ENCODE measurements at places on chromosomes 12 and 14. TPM values are rescaled to one million over a fixed set of nuclear protein-coding genes. Genes with fewer than 3 reads are reported as not detected.

CLEC4D gene
- 0.63 TPM for total RNA-seq

DNA sequence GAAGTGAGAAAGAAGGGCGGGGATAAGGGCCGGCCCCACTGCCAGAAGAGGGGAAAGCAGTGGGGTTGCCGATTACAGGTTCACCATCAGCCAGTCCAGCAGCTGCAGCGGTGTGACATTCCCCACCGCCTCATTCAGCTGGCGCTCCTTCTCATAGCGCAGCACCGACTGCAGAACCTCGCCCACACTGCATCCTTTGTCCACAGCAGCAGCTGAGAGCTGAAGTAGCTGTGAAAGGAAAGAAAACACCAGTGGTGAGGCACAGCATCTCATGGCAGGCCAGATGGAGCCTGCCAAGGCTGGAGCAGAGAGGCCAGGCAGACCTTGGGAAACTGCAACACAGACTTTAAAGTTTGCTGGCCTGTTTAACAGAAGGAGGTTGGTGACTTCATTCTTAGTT, 33.2 kb downstream of the AKAP3 start:
- no peak for DNase-seq

IL31 gene
- total RNA-seq, result not detected

- DNase-seq, result no peak
These were observed 21.7 kb downstream of the XRCC3 start for GRCh38 chr14:103693515-103693914.

DNA sequence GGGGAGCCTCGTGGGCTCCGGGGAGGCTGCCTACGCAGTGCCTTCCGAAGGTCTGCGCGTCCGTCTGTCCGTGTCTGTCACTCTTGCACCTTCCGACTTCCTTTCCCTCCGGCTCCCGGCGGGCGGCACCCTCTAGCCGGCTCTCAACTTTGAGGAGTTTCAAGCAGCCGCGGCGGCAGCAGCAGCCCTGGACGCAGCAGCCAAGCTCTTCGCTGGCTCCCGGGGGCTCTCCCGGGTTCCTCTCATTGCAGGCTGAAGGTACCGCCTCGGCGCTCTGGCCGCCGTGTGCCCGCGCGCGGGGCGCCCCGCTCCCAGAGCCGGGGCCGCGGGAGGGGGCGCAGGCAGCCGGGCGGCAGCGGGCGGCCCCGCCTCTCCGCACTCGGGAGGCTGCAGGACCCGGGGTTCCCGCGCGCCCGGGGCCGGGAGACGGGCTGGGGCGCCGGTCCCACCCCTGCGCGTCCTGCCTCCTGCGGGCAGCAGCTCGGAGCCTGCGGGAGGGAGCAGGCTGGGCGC, at the start of the genes AMIGO2 and PCED1B:
AMIGO2 (minus strand) TSS at position 492 of the 513 bp plus-strand sequence. CDS start 957 bp downstream, outside the sequence.
PCED1B (plus strand) TSS at position 154 of the 513 bp plus-strand sequence. CDS start 155,443 bp downstream, outside the sequence.
- peak; percentile 82 for DNase-seq

GRCh38 chr14:63322897-63323573, 4.3 kb upstream of the GPHB5 start:
- no peak for DNase-seq

DNA sequence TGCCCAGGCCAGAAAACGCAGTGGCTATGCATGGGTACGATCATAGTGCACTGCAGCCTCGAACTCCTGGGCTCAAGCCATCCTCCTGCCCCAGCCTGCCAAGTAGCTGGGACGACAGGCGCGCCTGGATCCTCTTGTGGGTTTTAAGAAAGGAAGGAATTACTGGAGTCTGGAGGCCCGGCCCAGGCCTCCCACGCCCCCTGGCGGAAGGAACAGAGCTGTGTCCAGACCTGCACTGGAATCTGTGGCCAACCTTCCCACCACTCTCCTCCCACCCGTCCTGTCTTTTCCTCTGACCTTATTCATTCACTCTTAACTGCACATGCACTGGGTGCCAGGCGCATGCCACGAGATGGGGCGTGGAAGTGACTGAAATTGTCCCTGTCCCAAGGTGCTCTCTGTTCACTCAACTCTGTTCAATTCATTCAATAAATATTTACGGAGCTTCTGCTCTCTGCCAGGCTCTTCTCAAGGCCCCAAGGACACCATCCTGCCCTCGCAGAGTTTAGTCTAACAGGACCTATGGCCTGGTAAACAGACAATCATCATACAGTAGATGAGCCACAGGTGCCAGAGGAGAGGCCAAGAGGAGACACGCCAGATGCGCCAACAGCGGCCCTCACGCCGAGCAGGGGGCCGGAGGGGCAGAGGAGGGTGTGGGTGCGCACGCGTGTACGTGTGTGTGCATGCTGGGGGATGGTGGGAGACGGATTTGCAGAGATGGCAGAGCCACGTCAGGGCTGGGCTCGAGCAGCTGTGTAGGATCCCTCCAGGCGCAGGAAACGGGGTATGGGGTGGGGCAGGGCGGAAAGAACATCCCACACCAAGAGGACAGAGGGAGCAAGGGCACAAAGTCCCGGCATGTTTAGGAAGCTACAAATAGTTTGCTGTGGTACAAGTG, 13.7 kb upstream of the TMEM106C start:
- peak; percentile 78 for DNase-seq

GRCh38 chr14:51979088-51979709, 10.1 kb upstream of the RTRAF start:
- DNase-seq, result peak; percentile 91

- peak; percentile 92 for DNase-seq
These were observed at the start of gene TMEM19 for GRCh38 chr12:71685914-71686657. TSS of gene TMEM19 (plus strand) at chr12:71686082. CDS start at chr12:71686681, 599 bp downstream.

- DNase-seq, result no peak
These were observed 274.1 kb downstream of the ADAMTS20 start for GRCh38 chr12:43277651-43278540.

DNA sequence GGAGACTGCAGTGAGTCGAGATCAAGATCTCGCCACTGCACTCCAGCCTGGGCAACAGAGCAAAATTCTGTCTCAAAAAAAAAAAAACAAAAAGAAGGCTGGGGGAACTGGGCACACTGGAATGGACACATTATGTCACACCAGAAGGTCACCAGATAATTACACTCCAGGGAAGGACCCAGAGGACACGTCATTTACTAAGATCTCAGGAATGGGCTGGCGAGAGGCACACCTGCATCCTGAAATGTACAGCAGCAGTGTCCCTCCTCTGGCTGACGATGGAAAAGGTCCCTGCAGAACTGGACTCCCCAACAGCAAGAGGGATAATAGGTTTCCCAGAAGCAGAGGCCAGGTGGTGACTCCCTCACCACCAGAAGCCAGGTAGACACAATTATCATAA, 243.5 kb downstream of the BCL11B start:
- no peak for DNase-seq

TAS2R9 gene
- total RNA-seq, result not detected

DNA sequence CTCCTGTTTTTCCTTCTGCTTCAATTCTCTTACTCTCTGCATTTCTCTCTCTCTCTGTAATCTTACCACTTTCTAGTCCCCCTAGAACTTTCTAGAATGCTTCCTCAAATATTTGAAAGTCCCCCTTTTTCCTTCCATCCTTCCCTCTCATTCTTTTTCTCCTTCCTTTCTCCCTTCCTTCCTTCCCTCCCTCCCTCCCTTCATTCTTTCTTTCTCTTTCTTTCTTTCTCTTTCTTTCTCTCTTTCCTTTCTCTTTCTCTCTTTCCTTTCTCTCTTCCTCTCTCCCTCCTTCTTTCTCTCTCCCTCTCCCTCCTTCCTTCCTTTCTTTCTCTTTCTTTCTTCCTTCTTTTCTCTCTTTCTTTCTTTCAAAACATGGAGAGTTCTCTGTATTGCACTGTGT, 201.4 kb upstream of the IGF1 start:
- no peak for DNase-seq

DNA sequence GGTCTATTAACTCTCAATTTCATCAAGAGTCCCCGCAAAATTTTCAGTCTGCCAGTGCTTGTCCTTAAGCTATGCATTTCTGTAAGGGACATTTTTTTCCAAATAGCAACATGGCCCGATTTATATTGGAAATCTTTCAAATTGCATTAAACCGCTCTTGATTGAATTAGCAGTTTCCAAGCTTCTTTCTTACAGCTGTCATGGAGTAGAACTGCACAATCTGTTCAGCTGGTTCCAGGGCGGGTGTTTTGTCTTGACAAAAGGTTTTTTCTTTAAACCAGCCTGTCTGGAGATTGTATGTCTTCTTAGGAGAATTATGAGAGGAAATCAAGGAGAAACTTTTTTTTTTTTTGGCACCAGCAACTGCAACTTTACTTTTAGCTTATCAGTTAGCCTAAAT, 185.8 kb downstream of the ALG10B start:
- DNase-seq, result no peak

DNA sequence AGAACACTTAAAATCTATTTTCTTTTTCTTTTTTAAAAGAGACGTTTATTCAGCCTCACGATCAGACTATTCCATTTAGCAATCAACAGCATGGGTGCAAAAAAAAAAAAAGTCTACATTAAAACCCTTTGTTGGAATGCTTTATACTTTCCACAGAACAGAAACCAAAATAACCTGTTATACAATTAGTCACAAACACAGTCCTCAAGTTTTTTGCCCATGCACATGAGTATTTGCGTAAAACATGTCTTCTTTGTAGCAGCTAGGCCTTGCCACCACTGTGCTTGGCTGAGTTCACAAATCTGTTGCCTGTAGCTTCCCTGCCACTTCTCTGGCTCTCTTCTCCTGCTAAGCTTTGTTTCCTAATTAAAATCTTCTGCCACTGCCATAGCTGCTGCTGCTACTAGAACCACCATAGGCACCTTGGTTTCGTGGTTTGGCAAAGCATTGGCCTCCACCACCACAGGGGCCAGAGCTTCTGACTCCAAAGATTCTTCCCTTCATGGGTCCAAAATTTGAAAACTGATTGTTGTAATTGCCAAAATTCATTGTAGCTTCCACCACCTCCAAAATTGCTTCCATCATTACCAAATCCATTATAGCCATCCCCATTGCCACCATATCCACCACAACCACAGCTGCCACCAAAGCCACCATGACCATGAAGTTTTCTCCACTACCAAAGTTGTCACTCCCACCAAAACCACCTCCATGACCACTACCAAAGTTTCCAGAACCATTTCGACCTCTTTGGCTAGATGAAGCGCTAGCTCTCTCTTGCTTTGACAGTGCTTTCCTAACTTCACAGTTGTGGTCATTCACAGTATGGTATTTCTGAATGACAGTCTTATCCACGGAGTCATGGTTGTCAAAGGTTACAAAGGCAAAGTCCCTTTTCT, 38.1 kb downstream of the KLRG1 start:
- no peak for DNase-seq

- DNase-seq, result no peak
These were observed 18.1 kb downstream of the ARPC3 start for GRCh38 chr12:110431957-110432587.

FERMT2 gene
- total RNA-seq, result 101 TPM

RAPGEF3 gene
- total RNA-seq, result 26.8 TPM

- DNase-seq, result no peak
These were observed 35.8 kb downstream of the ETV6 start for GRCh38 chr12:11685316-11685715.

RFX4 gene
- not detected for total RNA-seq

AVPR1A gene
- 0.43 TPM for total RNA-seq

- DNase-seq, result no peak
These were observed 705.1 kb downstream of the MED13L start for GRCh38 chr12:115572440-115572839.

- no peak for DNase-seq
These were observed 33.4 kb downstream of the KITLG start for GRCh38 chr12:88546853-88547252.

GRCh38 chr14:51855234-51855633, 5.2 kb upstream of the GNG2 start:
- no peak for DNase-seq

DNA sequence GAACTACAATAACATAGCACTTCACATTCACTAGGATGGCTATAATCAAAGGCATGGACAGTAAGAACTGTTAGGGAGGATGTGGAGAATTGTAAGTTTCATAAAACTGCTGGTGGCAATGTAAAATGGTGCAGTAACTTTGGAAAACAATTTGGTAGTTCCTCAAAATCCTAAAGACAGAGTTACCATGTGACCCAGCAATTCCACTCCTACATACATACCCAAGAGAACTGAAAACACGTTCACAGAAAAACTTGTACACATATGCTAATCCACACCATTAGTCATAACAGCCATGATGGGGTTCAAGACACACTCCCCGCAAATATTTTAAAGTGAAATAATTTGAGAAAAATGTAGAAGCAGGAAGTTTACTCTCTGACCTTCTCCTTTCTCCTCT, 31.7 kb downstream of the GALC start:
- DNase-seq, result no peak

GRCh38 chr12:114311974-114312373, 94.0 kb downstream of the TBX5 start:
- DNase-seq, result peak; percentile 62

DNA sequence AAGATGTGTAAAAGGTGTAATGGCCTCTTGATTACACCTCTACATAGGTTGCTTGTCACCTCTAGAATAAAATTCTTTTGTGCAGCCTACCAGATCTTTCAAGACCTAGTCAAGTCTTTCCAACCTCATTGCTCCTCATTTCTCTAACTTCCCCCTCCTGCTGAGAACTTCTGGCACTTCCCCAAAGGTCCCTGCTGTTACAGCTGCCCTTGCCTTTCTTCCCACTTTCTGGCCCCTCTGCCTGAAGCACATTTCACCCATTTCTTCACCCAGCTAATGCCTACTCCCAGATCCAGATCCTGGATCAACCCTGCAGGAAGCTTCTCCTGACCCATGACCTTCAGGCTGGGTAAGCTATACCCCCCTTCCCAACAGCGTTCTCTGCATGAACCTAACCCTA, 1.5 kb downstream of the TSHR start:
- DNase-seq, result no peak

TPH2 gene
- not detected for total RNA-seq
